Stimulated activated CD8-positive, alpha-beta memory T cell treated with anti-CD3 and anti-CD28 coated beads, Interleukin-4, amount 100 ng/mL, for 1 hour (primary cell): ENCODE measurements at places on chromosomes 4 and X.

DNA sequence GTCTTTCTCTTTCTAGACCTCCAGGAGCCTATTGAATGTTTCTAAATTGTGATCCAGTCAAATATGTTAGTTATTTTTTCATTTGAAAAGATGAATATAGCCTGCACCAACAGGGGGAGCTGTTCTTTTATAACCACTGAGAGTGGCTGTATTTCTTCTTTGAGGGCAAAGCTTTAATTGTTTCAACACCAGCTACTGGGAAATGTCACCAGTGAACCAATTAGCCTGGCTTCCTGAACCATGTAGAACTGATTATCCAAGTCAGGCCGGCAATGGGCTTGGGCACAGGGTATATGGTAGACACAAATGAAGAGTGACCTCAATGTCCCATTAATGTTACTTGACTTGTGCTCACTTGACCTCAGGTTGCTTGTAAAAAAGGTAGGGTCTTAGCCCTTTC, 4.8 kb upstream of the DAPP1 start:
- DNase-seq: no peak

DNA sequence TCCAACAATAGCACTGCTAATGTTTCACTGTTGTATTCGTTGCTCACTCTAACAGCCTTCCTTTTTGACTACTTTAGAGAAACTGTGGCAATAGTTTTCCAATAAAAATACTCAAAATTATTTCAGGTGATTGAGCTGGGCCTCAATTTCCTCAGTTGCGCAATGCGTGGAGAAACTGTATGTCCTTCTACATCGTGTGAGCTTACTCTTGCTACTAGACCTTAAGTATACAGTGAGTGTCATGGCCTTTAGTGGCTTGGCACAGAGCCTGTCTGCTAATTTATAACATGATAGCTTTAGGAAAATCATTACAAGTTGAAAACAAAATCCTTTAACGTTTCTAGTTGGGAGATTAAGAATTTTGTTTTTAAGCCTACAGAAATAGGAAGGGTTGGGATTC, 114.5 kb downstream of the COL4A6 start:
- no peak for DNase-seq

DNA sequence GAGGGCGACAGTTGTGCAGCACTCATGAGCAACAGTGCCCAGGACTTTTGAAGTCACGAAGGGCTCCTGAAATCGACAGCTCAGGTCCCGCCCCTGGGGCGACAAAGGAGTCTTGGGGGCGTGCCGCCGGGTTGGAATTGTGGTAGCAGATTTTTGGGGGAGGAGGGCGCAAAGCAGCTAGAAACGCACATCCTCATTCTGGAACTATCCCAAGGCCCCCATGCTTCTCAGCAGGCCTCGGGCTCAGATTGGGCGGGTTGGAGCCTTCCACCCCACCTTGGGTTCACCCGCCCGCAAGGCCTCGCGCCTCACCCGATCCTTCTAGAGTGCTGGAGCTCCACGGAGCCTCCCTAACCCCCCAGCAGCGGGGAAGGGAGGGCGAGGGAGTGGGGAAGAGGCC, 85.5 kb downstream of the HPRT1 start:
- DNase-seq: no peak

- no peak for DNase-seq
Measured at GRCh38 chrX:118727686-118728339, 407 bp downstream of the IL13RA1 start.

DNA sequence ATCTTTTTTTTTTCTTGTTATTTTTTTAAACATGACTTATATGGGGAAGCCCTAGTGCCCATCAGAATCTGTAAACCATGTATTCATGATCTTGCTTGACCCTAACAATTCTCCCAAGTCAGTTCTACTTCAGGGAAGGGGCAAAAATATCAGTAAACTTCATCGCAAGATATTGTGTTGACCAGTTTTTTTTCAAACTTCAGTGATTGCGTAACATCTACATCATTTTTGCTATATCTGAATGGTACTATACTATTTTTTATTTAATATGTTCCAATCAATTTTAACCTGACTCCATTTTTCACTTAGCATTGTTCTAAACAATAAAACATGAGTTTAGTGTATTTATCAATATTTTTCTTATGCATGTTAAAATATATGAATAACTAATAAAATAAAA, 221.2 kb downstream of the NKX6-1 start:
- DNase-seq: no peak
